Bronchial epithelial cell (primary cell): ENCODE measurements at places on chromosomes 1 and 21. TPM values are rescaled to one million over a fixed set of nuclear protein-coding genes. Genes with fewer than 3 reads are reported as not detected.
A peak's percentile ranks its signal among the peaks of the same experiment; 100 is the strongest.

GRCh38 chr1:179141592-179142251, 59.9 kb downstream of the TOR3A start:
- DNase-seq: peak; percentile 91

GRCh38 chr1:17875882-17876280, 120.7 kb downstream of the ACTL8 start:
- DNase-seq: no peak

- no peak for DNase-seq
Observed at GRCh38 chr1:14508613-14509012, 89.9 kb upstream of the KAZN start.

- DNase-seq: no peak
Observed at GRCh38 chr1:15883326-15883725, 35.8 kb downstream of the SPEN start.

Gene LIN28A
- total RNA-seq: not detected in 2 replicates

Gene PRRX1
- total RNA-seq: 0.26 TPM in 1 of 2 replicates, not detected in the other
